Left lobe of liver (tissue), 2 donors: ENCODE measurements at places on chromosomes 7 and 10. TPM values are rescaled to one million over a fixed set of nuclear protein-coding genes. Genes with fewer than 3 reads are reported as not detected.

The KLF6 gene
- total RNA-seq: 27.3 TPM

The CALHM1 gene
- total RNA-seq: not detected

The EN2 gene
- not detected for total RNA-seq

The PTF1A gene
- total RNA-seq: not detected

The KCP gene
- 0.15 TPM for total RNA-seq

The NODAL gene
- total RNA-seq: not detected

The ZNF804B gene
- total RNA-seq: not detected

The RGR gene
- total RNA-seq: not detected

The SERPINE1 gene
- 27.5 TPM for total RNA-seq

The TMEM270 gene
- not detected for total RNA-seq

The DENND2A gene
- 2.5 TPM for total RNA-seq

The ELFN1 gene
- total RNA-seq: 17.5 TPM
